ENCODE measurements at places on chromosomes 3 and 15. TPM values are rescaled to one million over a fixed set of nuclear protein-coding genes. Genes with fewer than 3 reads are reported as not detected.

GRCh38 chr15:68262514-68263356 lies 14.8 kb upstream of the FEM1B start:
- H3K4me1 ChIP-seq = no peaks in the 10 kb centered on the region
- H3K27me3 ChIP-seq = no peaks in the 10 kb centered on the region
- no peak overlapping the region for H3K27ac ChIP-seq
- H3K36me3 ChIP-seq = no peaks in the 10 kb centered on the region

DNA sequence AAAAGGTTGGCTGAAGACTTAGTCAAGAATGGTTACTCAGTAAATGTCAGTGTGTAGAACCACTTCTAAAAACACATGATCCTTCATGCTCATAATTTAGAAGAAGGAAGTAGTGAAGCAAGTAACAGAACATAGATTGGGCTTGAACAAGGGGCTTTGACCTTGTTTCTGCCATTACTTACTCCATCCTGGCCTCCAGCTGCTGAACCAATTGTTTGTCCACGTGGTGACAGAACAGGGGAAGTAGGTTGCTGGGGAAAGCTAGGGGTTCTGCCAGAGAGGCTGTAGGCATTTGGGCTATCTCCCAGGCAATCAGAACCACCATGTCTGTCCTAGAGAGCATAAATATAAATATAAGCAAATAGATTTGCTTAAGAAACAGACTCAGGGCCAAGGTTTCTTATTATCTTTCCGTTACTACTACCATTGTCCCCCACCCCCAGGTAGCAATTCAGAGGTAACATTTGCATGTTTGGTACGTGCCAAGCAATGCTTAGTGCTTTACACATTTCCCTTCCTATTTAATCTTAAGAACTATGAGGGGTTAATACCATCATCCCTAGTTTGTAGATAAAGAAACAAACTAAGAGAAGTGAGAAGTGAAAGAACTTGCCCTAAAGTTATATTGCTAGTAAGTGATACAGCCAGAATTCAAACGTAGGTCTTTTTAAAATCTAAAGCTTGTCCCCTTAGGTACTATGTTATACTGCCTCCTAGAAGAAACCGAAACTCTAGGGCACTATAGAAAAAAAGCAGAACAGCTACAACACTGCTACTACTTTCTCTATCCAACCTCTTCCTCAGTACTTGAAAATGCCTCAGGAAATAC lies 3.0 kb upstream of the SPG11 start:
- H3K36me3 ChIP-seq = no peaks in the 10 kb centered on the region
- no peak overlapping the region for H3K27ac ChIP-seq
- H3K27me3 ChIP-seq = no peaks in the 10 kb centered on the region
- no peak overlapping the region for H3K4me3 ChIP-seq
- H3K4me1 ChIP-seq = peaks cover 18% of the 10 kb centered on the region

- H3K4me1 ChIP-seq = peaks cover 11% of the 10 kb centered on the region
- DNase-seq = no peak
- H3K27ac ChIP-seq = no peak overlapping the region
- H3K36me3 ChIP-seq = no peaks in the 10 kb centered on the region
- no peaks in the 10 kb centered on the region for H3K27me3 ChIP-seq
Measured at GRCh38 chr15:77617476-77618230, 15.1 kb downstream of the LINGO1 start.

- no peak overlapping the region for H3K4me3 ChIP-seq
- DNase-seq = no peak
- no peaks in the 10 kb centered on the region for H3K27me3 ChIP-seq
- no peaks in the 10 kb centered on the region for H3K36me3 ChIP-seq
Measured at GRCh38 chr3:13405614-13406013, 14.5 kb downstream of the NUP210 start.

DNA sequence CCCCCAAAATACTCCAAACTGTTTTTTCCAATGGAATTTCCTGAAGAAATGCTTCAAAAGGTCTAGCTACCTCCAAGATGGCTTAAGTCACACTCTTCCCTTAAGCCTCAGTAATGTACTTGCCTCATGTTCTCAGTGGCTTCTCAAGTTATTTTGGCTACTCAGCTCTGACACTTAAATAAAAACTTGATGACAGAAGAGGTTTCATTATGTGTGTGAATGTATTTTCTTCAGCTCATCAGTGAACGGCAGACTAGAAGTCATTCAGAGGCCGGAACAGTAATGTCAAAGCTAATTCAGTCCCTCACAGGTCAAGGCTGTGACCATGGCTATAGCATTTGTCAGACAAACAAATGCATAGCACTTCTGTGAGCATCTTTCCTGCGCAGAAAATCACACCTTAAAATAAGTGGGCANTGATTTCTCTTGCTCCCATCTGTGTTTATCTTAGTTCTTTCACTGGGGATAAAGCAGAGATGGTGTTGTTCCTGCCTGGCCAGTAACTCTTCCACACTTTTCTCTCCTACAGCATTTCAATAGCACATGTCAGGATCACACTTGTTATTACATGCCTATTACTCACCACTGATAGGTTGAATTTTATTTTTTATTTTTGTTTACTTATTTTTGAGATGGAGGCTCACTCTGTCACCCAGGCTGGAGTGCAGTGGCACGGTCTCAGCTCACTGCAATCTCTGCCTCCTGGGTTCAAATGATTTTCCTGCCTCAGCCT lies 68.5 kb upstream of the PLCL2 start:
- no peaks in the 10 kb centered on the region for H3K27me3 ChIP-seq
- no peak for DNase-seq
- no peaks in the 10 kb centered on the region for H3K36me3 ChIP-seq
- no peak overlapping the region for H3K4me3 ChIP-seq

GRCh38 chr3:13343601-13344000 lies 76.5 kb downstream of the NUP210 start:
- no peaks in the 10 kb centered on the region for H3K4me1 ChIP-seq
- no peak overlapping the region for H3K27ac ChIP-seq
- no peak for DNase-seq
- peaks cover 2% of the 10 kb centered on the region for H3K36me3 ChIP-seq
- no peaks in the 10 kb centered on the region for H3K27me3 ChIP-seq

DNA sequence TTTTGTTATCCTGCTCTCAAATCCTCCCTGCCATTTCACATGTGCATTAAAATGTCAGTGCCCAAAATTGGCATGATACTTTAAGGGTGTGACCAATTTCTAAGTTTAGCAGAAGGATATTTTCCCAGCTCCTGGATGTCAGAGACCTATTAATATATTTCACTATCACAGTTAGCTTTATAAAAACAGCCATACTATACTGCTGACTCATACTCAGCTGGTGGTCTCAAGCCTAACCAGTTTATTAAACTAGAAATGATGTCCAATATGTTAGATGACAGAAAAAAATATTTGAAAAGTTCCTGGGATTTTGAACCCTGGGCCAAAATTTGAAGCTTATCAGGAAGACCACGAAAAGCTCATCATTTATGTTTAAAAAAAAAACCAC lies 60.9 kb upstream of the ZNF280D start:
- no peaks in the 10 kb centered on the region for H3K36me3 ChIP-seq
- no peaks in the 10 kb centered on the region for H3K4me1 ChIP-seq
- DNase-seq = no peak
- H3K4me3 ChIP-seq = no peak overlapping the region
- H3K27me3 ChIP-seq = no peaks in the 10 kb centered on the region
- H3K27ac ChIP-seq = no peak overlapping the region

GRCh38 chr3:44795197-44795596 lies 33.6 kb downstream of the KIF15 start:
- no peak overlapping the region for H3K27ac ChIP-seq
- H3K4me3 ChIP-seq = no peak overlapping the region
- H3K36me3 ChIP-seq = no peaks in the 10 kb centered on the region
- H3K4me1 ChIP-seq = no peaks in the 10 kb centered on the region
- no peak for DNase-seq
- no peaks in the 10 kb centered on the region for H3K27me3 ChIP-seq

DNA sequence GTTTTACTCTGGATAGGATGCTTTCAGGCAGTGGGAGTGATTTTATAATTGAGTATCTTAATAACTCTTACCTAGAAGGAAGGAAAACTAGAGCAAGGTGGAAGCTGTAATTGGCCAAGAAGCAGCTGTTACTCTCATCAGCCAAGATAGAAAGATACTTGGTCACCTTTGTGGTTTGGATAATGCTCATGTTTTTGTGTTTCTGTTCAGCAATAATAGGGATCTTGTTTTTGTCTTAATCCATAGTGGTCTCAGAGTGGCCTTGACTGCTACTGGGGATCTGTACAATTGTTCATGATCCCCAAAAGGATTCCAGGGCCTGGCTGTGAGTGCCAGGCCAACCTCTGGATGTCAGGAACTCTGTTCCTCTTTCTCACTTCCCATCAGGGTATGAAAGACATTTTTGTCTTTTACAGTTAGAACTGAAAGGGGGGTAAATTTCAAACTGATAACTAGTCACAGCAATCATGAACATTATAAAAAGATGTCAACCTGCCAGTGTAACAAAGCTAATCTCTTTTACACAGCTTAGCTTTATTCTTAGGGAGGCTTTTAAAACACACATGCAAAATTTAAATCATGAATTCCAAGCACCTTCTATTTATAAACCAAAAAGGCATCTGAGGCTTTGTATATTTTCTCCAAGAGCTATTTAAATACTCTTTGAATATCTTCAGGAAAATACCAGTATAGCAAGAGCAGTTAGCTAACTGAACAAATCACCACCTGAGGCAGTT lies 6.0 kb downstream of the UBL7 start:
- H3K27me3 ChIP-seq = no peaks in the 10 kb centered on the region
- no peak overlapping the region for H3K27ac ChIP-seq
- H3K4me1 ChIP-seq = no peaks in the 10 kb centered on the region
- no peak for DNase-seq

GRCh38 chr15:96047255-96047931 lies 283.1 kb upstream of the NR2F2 start:
- H3K27ac ChIP-seq = no peak overlapping the region
- no peaks in the 10 kb centered on the region for H3K27me3 ChIP-seq
- DNase-seq = no peak
- H3K4me1 ChIP-seq = peaks cover 32% of the 10 kb centered on the region
- H3K36me3 ChIP-seq = no peaks in the 10 kb centered on the region
- H3K4me3 ChIP-seq = no peak overlapping the region

- H3K27me3 ChIP-seq = no peaks in the 10 kb centered on the region
- H3K4me1 ChIP-seq = peaks cover 89% of the 10 kb centered on the region
- no peak overlapping the region for H3K4me3 ChIP-seq
Measured at GRCh38 chr15:70714015-70714414, 49.3 kb downstream of the UACA start.

DNA sequence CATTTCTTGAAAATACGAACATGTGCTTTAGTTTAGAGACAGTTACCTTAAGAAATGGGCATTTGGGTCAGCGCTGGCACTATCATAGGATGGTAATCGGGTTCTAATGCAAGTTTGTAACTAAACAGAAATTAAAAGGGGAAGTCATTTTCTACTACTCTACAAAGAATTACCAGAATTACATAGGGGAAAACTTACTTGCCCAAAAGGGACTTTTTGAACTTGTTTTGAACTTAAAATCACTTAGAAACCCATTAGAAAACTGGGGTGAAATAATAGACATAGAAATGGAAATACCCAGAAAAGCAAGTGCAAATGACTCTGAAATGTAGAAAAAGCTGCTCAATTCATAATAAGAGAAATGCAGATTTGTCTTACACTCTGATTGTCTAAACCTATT lies 44.9 kb downstream of the SPATA16 start:
- no peaks in the 10 kb centered on the region for H3K27me3 ChIP-seq
- H3K36me3 ChIP-seq = no peaks in the 10 kb centered on the region
- no peaks in the 10 kb centered on the region for H3K4me1 ChIP-seq
- DNase-seq = no peak

- no peaks in the 10 kb centered on the region for H3K27me3 ChIP-seq
- H3K4me3 ChIP-seq = no peak overlapping the region
- H3K36me3 ChIP-seq = no peaks in the 10 kb centered on the region
- H3K4me1 ChIP-seq = no peaks in the 10 kb centered on the region
- H3K27ac ChIP-seq = no peak overlapping the region
Measured at GRCh38 chr15:47603026-47603425, 114.3 kb upstream of the SEMA6D start.

DNA sequence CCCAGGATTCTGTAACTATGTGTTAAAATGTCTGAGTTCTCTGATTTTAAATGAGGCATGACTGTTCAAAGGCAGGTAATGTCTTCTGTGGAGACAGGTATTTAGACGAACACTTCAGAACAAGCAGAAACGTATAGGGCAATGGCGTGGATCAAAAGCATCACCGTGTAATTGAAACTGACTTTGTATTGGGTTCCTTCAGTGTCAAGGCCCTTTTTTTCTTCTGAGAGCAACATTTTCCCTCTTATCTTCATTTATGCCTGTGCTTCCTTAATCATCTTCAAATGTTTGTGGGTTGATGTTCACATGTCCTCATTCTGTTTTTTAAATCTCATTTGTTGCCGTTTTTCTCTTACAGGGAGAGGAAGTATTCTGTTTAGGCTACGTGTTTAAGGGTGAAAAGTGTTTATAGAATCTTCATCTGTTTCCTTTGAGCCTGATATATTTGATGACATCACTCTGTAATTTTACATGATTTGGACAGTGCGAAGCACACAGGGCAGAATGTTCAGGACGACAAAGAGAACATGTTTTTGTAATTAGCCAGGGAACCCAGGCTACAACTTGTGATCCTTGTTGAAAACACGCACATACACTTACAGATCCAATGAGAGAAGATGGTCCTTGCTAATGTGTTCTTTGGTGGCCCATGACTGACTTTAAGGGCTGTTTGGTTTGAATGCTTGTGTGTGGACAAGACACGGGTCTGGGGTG lies 196.0 kb downstream of the LRTM1 start:
- no peaks in the 10 kb centered on the region for H3K27me3 ChIP-seq
- H3K36me3 ChIP-seq = no peaks in the 10 kb centered on the region
- H3K4me1 ChIP-seq = no peaks in the 10 kb centered on the region

DNA sequence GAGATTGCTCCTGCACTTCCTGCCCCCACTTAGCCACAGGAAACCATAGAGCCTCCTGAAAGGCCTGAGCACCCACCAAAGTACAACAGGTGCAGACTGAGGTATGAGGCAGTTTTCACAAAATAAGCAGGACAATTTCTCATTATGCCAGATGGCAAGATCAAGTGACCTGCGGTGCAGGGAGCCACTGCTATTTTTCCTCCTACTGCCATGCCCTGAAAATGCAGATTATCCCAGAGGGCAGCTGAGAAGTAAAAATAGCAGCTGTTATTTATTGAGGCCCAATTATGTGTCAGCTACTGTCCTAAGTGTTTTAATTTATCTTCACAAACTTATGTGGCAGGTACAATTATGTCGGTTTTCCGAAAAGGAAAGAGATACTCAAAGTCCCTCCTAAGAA lies 209.5 kb upstream of the ST8SIA2 start:
- no peak overlapping the region for H3K4me3 ChIP-seq
- DNase-seq = no peak
- H3K27me3 ChIP-seq = no peaks in the 10 kb centered on the region
- H3K27ac ChIP-seq = no peak overlapping the region
- H3K4me1 ChIP-seq = peaks cover 2% of the 10 kb centered on the region

- no peaks in the 10 kb centered on the region for H3K27me3 ChIP-seq
- no peak overlapping the region for H3K4me3 ChIP-seq
- DNase-seq = no peak
- no peak overlapping the region for H3K27ac ChIP-seq
- H3K4me1 ChIP-seq = peaks cover 5% of the 10 kb centered on the region
- H3K36me3 ChIP-seq = no peaks in the 10 kb centered on the region
Measured at GRCh38 chr3:79012946-79013362, 754.8 kb downstream of the ROBO1 start.

GRCh38 chr3:112647122-112647521 lies 6.2 kb upstream of the CCDC80 start:
- no peaks in the 10 kb centered on the region for H3K27me3 ChIP-seq
- peak overlapping the region; percentile 69 for H3K27ac ChIP-seq
- DNase-seq = peak; percentile 77
- peaks cover 30% of the 10 kb centered on the region for H3K4me1 ChIP-seq

The EPHB3 gene
- 5.6 TPM for total RNA-seq

The KLHL40 gene
- total RNA-seq = not detected

The LTK gene
- 10.9 TPM for total RNA-seq

The CADM2 gene
- not detected for total RNA-seq

The CILP gene
- total RNA-seq = not detected

The GRAMD1C gene
- total RNA-seq = 4.2 TPM

The MKRN3 gene
- 17.3 TPM for total RNA-seq

The GOLGA6L4 gene
- total RNA-seq = 1.4 TPM

The C3orf18 gene
- total RNA-seq = 2.1 TPM
